ENCODE measurements at places on chromosomes 4 and X.
A peak's percentile ranks its signal among the peaks of the same experiment; 100 is the strongest.

- DNase-seq, result peak; percentile 63
- no peak overlapping the region for H3K4me3 ChIP-seq
- no peaks in the 10 kb centered on the region for H3K27me3 ChIP-seq
- peak overlapping the region; percentile 41 for H3K27ac ChIP-seq
- peaks cover 4% of the 10 kb centered on the region for H3K4me1 ChIP-seq
Measured at GRCh38 chr4:74206088-74206825, 48.3 kb downstream of the MTHFD2L start.

GRCh38 chr4:140703463-140703862 is 52.7 kb downstream of the TBC1D9 start:
- no peak overlapping the region for H3K4me3 ChIP-seq
- no peaks in the 10 kb centered on the region for H3K4me1 ChIP-seq
- H3K27me3 ChIP-seq, result no peaks in the 10 kb centered on the region
- H3K36me3 ChIP-seq, result peaks cover 21% of the 10 kb centered on the region
- H3K27ac ChIP-seq, result no peak overlapping the region

DNA sequence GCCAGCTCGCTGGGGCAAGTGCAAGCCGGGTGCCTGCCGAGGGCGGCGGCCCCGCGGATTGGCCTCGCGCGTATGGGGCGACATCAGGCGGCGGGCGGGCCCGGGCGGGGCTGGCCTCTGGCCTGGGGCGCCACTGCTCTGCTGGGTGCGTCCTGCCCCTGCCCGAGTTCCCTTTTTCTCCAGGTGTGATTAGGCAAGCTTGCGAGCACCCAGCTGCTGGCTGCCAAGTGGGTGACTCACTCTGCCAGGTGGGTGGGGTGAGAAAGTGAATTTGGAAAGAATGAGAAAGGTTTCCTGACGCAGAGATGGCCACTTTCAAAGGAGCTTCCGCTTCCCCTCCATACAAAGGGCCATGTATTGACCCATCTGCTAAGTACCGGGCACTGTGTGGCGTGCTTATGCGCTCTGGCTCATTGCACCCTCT is 32.5 kb downstream of the FGFBP1 start:
- no peaks in the 10 kb centered on the region for H3K36me3 ChIP-seq
- H3K4me1 ChIP-seq, result peaks cover 5% of the 10 kb centered on the region
- H3K27ac ChIP-seq, result no peak overlapping the region
- peak; percentile 38 for DNase-seq

DNA sequence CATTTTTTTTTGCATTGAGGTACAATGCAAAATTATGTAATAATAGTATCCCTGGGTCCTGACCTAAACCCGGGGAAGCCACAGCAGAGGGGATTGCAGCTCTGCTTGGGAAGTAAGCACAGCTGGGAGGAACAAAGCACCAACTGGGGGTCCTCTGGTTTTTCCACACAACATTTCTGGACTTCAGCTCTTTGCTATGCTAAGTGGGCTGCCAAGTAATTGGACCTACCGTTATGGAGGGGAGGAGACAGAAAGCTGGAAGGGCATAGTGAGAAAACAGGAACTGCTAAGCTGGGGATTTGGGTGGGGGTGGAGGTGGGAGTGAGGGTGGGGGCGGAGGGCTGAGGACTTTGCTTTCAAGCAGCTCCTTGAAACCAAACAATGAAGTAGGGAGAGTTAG is 183.3 kb downstream of the ZIC3 start:
- DNase-seq, result no peak
- H3K27me3 ChIP-seq, result no peaks in the 10 kb centered on the region
- H3K27ac ChIP-seq, result no peak overlapping the region
- H3K4me1 ChIP-seq, result no peaks in the 10 kb centered on the region
- H3K36me3 ChIP-seq, result no peaks in the 10 kb centered on the region

GRCh38 chr4:105784761-105785160 is 76.2 kb downstream of the GSTCD start:
- H3K27me3 ChIP-seq, result no peaks in the 10 kb centered on the region
- no peak overlapping the region for H3K4me3 ChIP-seq
- H3K27ac ChIP-seq, result no peak overlapping the region
- DNase-seq, result no peak

DNA sequence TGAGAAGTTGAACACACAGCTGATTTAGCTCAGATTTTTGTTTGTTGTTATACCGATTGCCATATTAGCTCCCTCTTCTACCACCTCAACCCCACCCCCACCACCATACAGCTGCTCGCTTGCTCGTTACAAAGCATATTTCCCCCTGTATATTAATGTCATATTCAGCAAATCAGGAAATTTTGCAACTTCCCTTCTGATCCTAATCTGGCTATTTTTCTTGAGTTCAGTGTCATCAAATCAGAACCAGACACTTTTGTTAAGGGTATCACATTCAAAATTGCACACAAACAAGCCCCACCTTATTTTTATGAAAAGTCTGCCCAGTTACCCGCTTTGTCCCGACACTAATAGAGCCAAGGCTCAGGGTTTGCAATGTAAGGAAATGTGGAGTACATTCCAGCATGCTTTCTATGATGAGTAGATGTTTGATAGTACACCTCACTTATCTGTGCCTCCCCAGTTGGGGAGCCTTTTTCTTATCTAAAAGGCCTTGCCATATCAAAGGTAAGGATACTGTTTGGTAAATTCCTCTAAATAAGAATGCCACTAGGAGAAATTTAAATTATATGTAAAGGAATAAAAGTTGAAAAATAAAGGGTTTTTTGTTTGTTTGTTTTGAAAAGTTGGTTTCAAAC is 212.2 kb downstream of the CBR4 start:
- peaks cover 12% of the 10 kb centered on the region for H3K4me1 ChIP-seq
- no peaks in the 10 kb centered on the region for H3K27me3 ChIP-seq
- H3K27ac ChIP-seq, result peak overlapping the region; percentile 98
- peak; percentile 8 for DNase-seq
- peaks cover 6% of the 10 kb centered on the region for H3K36me3 ChIP-seq

GRCh38 chrX:133185938-133186337 is 32.2 kb downstream of the TFDP3 start:
- H3K36me3 ChIP-seq, result no peaks in the 10 kb centered on the region
- no peaks in the 10 kb centered on the region for H3K27me3 ChIP-seq
- no peak overlapping the region for H3K27ac ChIP-seq
- H3K4me1 ChIP-seq, result no peaks in the 10 kb centered on the region

GRCh38 chrX:129540722-129541184 is 694 bp downstream of the OCRL start:
- H3K27ac ChIP-seq, result no peak overlapping the region
- no peaks in the 10 kb centered on the region for H3K4me1 ChIP-seq
- DNase-seq, result no peak
- peak overlapping the region; percentile 81 for H3K4me3 ChIP-seq
- H3K36me3 ChIP-seq, result no peaks in the 10 kb centered on the region
- no peaks in the 10 kb centered on the region for H3K27me3 ChIP-seq

DNA sequence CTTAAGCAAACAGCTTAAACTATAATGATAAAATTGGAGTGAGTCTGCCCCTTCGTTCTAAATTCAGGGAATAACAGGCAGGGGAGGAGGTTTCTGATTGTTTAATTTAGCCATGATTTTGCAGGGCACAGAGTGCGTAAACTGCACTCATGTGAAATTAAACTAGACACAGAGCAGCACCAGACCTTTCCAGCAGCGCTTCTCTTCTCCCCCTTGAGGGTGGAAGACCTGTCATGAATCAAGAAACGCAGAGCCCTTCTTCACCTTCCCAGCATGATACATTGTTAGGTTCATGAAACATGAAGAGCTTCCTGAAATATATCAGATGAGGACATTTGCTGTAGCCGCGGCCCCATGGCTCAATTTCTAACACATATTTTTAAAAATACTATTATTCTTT is 63.1 kb downstream of the FAM114A1 start:
- no peak overlapping the region for H3K27ac ChIP-seq
- H3K27me3 ChIP-seq, result no peaks in the 10 kb centered on the region
- H3K4me1 ChIP-seq, result peaks cover 7% of the 10 kb centered on the region
- no peak for DNase-seq

- no peaks in the 10 kb centered on the region for H3K36me3 ChIP-seq
- no peaks in the 10 kb centered on the region for H3K27me3 ChIP-seq
- H3K27ac ChIP-seq, result no peak overlapping the region
- H3K4me3 ChIP-seq, result no peak overlapping the region
Measured at GRCh38 chr4:156223985-156224384, 270.3 kb upstream of the CTSO start.

DNA sequence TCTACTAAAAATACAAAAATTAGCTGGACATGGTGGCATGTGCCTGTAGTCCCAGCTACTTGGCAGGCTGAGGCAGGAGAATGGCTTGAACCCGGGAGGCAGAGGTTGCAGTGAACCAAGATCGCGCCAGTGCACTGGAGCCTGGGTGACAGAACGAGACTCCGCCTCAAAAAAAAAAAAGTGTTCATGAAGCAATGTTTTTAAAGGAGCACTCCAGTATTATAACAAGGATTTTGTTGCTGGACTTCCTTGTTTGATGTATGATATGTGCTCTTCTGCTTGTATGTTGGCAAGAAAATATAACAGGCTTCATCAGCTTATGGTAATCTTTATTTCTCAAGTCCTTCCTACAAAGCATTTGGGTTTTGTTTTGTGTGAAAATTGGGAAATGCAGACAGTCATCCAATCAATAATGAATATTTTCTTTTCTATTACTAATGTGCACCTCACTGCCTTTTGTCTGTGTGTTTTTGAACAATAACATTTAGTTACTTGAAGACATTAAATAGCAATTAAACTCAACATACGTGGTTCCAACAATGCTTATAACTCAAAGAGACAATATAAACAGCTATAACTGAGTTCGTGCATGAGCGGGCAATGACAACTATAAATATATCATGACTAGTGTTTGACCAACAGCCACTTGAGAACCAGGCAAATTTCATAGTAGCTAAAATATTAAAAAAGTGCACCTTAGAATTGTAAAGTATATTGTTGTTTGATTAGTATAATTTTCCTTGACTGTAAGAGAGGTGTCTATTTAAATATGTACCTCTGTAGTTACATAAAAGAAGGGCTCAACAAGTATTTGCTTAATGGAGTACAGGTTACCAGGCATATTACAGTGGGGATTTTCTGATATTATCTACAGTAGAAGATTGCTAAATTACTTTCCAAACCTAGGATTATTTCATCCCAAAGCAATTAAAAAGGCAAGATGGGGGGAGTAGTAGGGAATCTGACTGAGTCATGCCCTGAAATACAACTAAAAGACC is 210.7 kb downstream of the PPP3CA start:
- H3K27me3 ChIP-seq, result no peaks in the 10 kb centered on the region
- no peak overlapping the region for H3K4me3 ChIP-seq
- H3K27ac ChIP-seq, result no peak overlapping the region
- DNase-seq, result no peak
- no peaks in the 10 kb centered on the region for H3K36me3 ChIP-seq

DNA sequence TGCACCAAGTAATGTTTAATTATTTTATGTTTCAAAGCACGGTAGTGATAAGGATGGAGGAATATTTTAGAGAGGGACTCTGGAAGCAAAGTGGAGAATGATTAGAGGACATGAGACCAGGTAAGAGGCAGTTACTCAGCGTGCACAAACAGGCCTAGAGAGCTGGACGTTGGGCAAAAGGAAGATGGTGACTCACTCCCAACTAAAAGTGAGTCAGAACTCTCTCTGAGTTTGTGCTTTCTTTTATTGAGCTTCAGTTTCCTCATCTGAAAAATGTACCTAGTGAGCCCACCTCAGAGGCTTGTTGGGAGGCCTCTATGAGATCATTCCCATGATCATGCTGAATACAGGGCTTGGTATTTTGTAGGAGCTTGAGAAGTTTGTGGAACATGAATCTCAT is 1.6 kb upstream of the ZC4H2 start:
- H3K27ac ChIP-seq, result no peak overlapping the region
- no peaks in the 10 kb centered on the region for H3K36me3 ChIP-seq
- peak; percentile 1 for DNase-seq
- no peaks in the 10 kb centered on the region for H3K4me1 ChIP-seq
- no peaks in the 10 kb centered on the region for H3K27me3 ChIP-seq

- H3K27ac ChIP-seq, result no peak overlapping the region
- H3K36me3 ChIP-seq, result no peaks in the 10 kb centered on the region
- no peaks in the 10 kb centered on the region for H3K4me1 ChIP-seq
- H3K27me3 ChIP-seq, result no peaks in the 10 kb centered on the region
- no peak for DNase-seq
Measured at GRCh38 chr4:136342666-136343065, 1189.6 kb downstream of the PCDH18 start.

- DNase-seq, result peak; percentile 37
- peaks cover 3% of the 10 kb centered on the region for H3K36me3 ChIP-seq
- H3K27ac ChIP-seq, result peak overlapping the region; percentile 90
- H3K4me1 ChIP-seq, result no peaks in the 10 kb centered on the region
Measured at GRCh38 chr4:82899374-82900065, 1.0 kb upstream of the THAP9 start.

GRCh38 chrX:17859609-17860178 is 1.4 kb downstream of the RAI2 start:
- no peaks in the 10 kb centered on the region for H3K36me3 ChIP-seq
- H3K27ac ChIP-seq, result no peak overlapping the region
- no peak for DNase-seq
- peaks cover 79% of the 10 kb centered on the region for H3K27me3 ChIP-seq
- H3K4me3 ChIP-seq, result peak overlapping the region; percentile 75

DNA sequence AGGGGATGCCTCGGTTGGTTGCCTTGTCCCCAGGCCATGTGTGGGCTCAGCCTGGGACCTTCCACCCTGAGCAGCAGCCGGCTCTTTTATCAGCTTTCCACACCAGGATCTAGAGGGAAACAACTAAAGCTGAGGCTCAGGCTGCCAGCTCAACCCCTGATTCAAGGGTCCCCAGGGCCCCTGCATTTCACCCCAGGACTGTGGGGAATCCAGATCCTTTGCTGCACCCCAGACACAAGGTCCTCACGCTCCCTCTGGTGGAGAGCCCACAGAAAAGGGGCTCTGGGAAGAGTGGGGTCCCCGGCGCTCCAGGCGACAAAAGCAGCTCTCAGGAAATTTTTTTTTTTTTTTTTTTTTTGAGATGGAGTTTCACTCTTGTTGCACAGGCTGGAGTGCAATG is 64.3 kb downstream of the ZFYVE28 start:
- no peaks in the 10 kb centered on the region for H3K27me3 ChIP-seq
- H3K4me3 ChIP-seq, result no peak overlapping the region
- peaks cover 43% of the 10 kb centered on the region for H3K36me3 ChIP-seq
- H3K4me1 ChIP-seq, result peaks cover 22% of the 10 kb centered on the region
- no peak overlapping the region for H3K27ac ChIP-seq
- DNase-seq, result no peak

DNA sequence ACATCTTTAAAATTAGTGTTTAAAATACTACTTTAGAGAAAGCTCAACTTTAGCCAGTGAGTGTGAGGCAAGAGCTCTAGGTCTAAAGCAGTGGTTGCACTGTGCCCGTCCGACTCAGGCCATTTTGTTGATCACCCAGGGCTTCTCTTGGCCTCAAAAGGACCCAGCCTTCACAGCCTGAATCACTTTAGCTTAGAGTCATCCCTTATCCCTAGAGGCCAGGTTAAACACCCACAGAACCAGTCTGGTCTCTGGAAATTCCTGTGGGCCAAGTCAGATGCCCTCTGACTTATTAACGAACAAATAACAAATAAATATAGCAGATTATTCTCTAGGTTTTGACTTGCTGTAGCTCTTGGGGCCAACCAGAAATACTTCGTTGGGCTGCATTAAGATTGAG is 102.3 kb downstream of the WWC2 start:
- no peak overlapping the region for H3K4me3 ChIP-seq
- peaks cover 6% of the 10 kb centered on the region for H3K4me1 ChIP-seq
- no peaks in the 10 kb centered on the region for H3K27me3 ChIP-seq
- peak overlapping the region; percentile 16 for H3K27ac ChIP-seq
- peaks cover under 1% of the 10 kb centered on the region for H3K36me3 ChIP-seq

GRCh38 chr4:168841672-168842019 is 168.4 kb downstream of the CBR4 start:
- peak overlapping the region; percentile 24 for H3K27ac ChIP-seq
- DNase-seq, result no peak
- peaks cover 8% of the 10 kb centered on the region for H3K36me3 ChIP-seq

GRCh38 chr4:140811429-140811828 is 55.2 kb upstream of the TBC1D9 start:
- no peaks in the 10 kb centered on the region for H3K4me1 ChIP-seq
- H3K36me3 ChIP-seq, result no peaks in the 10 kb centered on the region
- no peak for DNase-seq
- H3K27ac ChIP-seq, result no peak overlapping the region
- H3K27me3 ChIP-seq, result peaks cover 4% of the 10 kb centered on the region

Measured in mesenchymal stem cell (in vitro differentiated cells and primary cell).